Femur (tissue), 1 donor: ENCODE measurements at places on chromosomes 3 and 15.

- no peak for DNase-seq
Observed at GRCh38 chr3:156859578-156859977, 33.4 kb downstream of the LEKR1 start.

DNA sequence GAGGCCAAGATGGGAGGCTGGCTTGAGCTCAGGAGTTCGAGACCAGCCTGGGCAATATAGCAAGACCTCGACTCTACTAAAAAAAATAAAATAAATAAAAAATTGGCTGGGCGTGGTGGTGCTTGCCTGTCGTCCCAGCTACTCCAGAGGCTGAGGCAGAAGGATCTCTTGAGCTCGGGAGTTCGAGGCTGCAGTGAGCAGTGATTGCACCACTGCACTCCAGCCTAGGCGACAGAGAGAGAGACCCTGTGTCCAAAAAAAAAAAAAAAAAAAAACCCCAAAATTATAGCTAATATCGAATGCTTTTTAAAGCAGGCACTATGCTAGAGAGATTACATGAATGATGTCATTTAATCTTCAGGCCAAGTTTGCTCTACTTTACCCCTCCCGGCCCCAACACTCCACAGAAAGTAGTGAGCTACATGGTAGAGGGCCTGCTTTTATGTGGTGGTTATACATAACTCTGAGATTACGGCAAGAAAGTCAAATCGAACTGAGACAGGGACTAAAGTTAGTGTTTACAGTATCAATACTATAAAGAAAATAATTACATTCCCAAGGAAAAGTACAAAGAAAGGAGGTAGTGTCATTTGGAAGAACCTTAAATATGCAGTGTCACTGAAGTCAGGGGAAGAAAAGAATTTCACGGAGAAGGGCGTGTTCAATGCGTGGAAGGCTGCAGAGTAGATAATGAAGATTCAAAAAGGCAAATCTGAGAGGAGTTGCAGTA lies 1.1 kb downstream of the ADPGK start:
- no peak for DNase-seq

DNA sequence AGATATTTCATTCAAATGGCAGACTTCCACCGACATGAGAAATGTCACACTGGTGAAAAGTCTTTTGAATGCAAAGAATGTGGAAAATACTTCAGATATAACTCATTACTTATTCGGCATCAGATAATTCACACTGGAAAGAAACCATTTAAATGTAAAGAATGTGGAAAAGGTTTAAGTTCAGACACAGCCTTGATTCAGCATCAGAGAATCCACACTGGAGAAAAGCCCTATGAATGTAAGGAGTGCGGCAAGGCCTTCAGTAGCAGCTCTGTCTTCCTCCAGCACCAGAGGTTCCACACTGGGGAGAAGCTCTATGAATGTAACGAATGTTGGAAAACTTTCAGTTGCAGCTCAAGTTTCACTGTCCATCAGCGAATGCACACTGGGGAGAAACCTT lies 8.6 kb upstream of the ZNF621 start:
- DNase-seq: no peak

GRCh38 chr3:99023590-99024192 lies 122.2 kb upstream of the DCBLD2 start:
- no peak for DNase-seq

DNA sequence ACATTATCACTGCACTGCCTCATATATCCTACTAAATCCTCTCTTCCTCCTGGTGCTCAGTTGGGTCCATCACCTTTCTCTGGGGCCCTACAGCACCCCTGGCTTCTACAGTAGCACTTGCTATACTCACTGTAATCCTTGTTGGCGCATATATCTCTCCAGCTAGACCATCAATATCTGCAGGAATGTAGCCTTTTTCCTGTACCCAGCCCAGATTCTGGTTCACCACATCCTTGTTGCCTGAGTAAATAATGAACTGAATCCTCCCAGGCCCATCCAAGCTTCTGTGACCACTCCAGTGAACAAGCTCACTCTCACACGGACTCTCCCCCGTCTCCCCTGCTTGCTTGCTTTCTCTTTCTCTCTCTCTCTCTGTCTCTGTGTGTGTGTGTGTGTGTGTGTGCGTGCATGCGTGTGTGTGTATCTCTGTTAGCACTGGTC lies 62.5 kb upstream of the LIPC start:
- peak; percentile 55 for DNase-seq

DNA sequence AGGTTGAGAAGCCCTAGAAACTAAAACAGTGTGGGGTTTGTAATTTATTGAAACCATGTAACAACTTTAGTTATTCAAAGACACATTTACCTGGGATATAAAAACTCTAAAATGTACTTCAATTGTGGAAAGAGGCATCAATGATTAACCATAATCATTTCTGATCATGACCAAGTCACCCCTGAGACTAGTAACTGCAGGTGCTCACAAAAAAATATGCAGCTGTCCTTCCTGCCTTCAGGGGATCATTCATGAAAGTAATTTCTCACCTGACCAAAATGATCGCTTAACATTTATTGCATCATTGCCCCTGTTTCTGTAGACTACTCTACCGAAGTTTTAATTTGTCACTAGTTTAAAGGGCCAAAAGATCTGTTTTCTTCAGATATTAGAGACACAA lies 9.0 kb downstream of the ACP3 start:
- DNase-seq: no peak

DNA sequence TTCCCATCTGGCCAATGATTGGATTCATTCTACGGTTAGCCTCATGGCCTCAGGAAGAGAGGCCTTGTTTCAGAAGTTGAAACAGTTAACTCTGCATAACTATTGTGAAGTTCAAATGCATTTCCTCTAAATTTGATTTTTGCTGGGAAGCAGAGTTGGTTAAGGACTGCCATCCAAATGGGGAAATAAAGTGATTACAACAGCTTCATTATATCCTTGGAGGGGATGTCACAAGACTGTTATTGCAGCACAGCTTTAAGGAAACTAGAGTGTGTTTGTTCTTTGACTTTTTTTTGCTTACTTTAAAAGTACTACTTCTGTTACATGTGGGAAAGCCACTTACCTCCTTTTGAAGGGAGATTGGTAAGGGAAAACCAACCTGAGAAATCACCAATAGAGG lies 164.8 kb downstream of the AKAP13 start:
- no peak for DNase-seq

DNA sequence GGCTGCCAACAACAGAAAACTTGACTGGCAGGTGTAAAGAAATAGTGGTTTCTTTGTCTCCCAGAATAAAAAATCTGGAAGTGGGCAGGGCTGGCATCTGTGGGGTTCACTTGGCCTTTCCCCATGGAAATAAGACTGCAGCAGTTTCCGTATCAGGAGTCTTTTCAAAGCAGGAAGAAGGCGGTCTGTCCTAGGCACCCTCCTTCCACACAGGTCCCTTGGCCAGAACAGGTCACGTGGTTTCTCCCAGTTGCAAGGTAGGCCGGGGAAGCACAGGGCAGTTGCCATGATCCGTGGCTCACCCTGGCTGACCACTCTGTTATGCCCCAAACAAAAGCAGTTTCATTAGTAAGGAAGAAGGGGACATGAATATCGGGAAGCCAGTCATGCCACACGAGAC lies 45.4 kb downstream of the ZDHHC19 start:
- no peak for DNase-seq

DNA sequence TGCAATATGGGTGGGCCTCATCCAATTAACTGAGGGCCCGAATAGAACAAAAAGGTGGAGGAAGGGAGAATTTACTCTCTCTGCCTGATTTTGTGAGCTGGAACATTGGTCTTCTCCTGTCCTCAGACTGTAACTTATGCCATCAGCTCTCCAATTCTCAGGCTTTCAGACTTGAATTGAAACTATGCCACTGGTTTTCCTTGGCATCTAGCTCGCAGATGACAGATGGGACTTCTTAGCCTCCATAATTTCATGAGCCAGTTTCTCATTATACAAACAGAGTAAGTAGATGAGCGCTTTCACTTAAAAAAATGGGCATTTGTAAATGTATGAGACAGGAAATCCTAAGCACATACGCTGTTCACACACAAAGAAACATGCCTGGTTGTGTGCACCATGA lies 8.7 kb upstream of the PTX3 start:
- DNase-seq: no peak

DNA sequence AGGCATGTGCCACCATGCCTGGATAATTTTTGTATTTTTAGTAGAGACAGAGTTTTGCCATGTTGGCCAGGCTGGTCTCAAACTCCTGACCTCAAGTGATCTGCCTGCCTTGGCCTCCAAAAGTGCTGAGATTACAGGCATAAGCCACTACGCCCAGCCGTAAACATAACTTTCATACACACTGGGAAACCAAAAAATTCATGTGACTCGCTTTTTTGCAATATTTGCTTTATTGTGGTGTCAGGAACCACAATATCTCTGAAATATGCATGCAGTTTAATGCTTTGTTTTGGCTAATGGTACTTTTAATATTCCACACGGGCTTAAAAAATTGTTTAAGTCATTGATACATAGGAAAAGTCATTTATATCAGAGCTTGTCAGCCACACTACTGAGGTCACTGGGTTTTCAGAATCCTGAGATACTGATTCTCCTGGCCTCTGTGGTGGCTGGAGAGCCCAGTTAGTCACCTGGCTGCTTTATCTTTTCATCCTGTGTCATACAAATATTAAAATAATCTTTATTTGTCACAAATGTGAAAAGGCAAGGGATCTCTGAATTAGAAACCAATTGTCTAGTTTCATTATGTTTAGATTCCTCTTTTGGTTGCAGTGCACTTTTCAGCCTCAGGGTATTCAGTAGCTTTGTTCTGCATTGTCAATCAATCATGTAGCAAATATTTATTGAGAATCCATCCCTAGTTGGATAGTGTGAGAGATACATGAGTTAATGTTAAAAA lies 10.0 kb downstream of the TMEM62 start:
- no peak for DNase-seq

DNA sequence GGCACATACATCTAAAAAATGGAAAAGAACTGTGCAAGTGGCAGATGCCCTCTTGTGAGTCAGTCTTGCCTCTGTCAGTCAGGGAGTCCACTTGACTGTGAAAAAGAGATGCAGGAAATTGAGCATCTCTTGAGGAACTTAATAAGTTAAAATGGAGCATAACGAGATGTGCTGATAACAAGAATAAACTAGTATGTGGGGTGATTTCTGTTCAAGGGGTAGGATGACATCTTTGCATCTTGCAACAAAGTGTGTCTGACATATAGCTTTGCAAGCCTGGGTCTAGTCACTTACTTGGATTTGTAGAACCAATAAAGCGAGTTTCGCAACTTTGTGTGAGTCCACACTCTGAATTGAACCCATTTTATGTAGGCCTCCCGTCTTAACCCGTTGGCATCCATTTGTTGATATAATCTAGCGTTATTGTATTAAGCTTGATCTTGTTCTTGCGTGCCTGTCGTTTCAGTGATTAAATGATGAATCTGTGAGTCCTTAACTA lies 2.2 kb downstream of the USP3 start:
- DNase-seq: no peak

- DNase-seq: no peak
Observed at GRCh38 chr3:122758877-122759560, 34.6 kb downstream of the HSPBAP1 start.

- DNase-seq: no peak
Observed at GRCh38 chr3:114623420-114624046, 329.7 kb downstream of the TIGIT start.

DNA sequence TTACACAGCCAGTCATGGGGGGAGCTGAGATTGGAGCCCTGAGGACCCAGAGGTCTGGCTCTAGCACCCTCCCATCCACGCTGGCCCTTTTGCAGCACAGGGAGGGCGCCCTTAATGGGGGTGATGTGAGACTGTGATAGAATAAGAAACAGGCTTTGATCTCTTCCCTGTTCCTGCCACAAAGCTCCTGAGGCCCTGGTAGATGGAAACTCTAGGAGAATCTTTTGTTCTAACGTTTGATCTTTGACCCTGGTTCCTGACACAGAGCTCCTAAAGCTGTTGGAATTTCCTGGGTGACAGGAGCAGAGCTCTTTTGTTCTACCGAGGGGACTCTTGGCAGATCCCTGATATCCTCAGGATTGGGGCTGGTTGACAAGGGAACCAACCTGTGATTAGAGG lies 1.2 kb upstream of the UROC1 start:
- no peak for DNase-seq

DNA sequence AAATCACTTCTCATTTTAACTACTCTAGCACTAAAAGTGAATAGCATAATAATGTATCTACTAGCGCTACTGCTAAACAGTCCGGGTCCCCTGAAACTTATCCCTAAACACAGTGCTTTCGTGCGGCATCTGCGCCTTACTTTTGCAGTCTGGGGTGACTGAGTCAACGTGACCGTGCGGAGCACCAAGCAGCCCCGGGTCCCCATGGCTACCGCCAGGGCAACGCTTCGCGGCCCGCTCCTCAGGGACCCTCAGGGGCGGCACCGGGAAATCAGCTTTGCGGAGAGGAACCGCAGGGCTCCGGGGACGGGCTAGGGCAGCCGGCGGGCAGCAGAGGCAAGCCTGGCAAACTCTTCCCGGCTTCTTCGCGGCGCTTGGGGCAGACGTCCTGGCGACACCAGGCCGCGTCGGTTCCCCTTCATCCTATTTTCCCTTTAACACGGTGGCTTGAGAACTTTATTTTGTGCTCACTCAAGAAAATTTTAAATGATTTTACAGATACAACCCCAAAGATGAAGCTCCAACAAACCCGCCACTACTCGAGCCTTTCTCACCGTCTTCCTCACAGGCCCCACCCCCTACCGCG lies 757 bp upstream of the DIPK2A start:
- peak; percentile 80 for DNase-seq

DNA sequence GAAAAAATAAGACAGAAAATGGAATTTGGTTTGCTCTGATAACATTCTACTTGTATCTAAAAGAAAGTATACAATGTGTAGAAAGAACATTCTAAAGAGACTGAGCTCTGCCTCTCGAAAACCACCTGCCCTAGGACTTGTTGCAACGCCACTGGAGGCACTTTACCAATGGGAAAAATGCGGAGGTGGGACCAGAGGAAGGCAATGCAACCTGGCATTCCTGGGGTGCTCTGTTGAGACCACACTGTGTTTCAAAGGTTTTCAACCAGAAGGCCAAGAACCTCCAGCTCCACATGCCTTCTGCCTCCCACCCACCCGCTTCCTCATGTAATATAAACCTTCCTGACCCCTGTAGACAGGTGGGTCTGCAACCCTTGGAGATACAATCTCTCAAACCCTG lies 4.5 kb downstream of the PROK2 start:
- DNase-seq: no peak

DNA sequence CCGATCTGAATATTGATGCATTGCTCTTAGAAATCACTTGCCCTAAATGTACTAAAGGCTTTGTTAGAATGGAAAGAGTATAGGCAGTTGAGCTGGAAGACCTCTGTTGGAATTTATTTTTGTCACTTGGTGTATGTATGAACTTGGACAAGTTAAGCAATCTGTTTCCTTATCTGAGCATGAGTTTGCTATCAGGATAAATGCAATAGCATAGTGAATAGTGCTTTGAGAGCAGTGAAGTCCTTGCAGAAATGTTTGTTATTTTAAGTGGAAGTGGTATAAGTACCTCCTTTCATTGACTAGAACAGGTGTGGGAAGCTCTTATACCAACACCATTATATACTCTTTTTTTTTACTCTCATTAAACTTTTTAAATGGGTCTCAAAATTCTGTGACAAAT lies 146.4 kb upstream of the ONECUT1 start:
- DNase-seq: no peak

- DNase-seq: no peak
Observed at GRCh38 chr3:111509308-111509707, 32.7 kb upstream of the CD96 start.

- DNase-seq: no peak
Observed at GRCh38 chr15:44595656-44596510, 58.9 kb downstream of the EIF3J start.
